ENCODE measurements at places on chromosomes 7 and 10. TPM values are rescaled to one million over a fixed set of nuclear protein-coding genes. Genes with fewer than 3 reads are reported as not detected.
A peak's percentile ranks its signal among the peaks of the same experiment; 100 is the strongest.

DNA sequence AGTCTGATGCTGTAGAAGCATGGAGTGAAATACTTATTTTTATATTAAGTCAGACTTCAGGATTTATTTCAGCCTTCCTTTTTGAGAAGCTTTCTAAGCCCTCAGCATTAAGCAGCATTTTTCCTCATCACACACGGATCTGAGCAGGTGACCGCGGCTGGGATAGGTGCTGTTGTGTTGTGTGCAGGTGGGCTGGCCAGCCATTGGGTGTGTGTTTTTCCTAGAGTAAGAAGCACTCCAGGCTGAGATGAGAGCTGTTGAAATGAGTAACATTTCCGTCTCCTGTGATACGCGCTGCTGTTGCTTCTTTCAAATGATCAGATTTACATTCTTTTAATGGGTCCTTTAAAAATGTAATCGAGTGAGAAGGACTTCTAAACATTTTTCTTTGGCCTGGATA is 63.9 kb downstream of the INSYN2A start:
- no peak for DNase-seq

DNA sequence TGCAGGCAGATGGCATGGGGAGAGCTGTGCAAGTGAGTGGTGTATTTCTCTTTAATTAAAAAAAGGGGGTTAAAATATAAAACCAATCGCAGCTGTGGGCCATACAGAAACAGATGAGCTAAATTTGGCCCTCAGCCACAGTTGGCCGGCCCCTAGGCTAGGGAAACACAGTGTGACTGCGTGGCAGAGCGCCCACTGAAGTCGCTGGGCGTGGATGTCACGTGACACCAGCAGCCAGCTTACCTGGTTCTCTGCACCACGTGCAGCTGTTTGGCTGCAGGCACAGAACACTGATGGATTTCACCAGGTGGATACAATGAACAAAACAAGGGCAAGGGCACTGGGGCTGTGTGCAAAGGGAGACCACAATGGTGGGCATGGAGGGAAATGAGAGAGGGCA is 119.3 kb upstream of the ZNF746 start:
- no peak for DNase-seq

DNA sequence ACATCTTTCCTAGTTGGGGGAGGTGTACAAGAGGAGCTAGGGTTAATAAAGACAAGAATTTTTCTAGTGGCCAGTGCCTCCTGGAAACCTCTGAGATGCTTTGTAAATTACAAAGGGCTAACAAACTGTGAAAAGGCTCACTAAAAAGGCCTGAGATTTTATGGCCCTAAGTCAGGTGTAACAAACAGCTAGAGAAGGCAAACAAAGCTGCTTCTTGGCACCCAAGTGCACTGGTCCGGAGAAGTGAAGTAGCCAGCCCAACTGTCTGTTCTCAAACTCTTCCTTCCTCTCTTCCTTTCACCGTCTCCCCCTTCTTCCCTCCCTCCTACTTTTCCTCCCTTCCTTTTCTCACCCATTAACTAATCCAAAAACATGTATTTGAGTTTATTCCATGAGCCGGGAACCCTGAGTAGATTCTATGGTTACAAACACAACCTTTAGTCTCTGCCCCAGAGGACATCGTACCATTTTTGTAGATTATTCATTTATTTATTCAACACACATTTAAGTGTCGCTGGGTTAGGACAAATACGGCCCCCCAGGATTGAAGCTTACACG is 143.4 kb upstream of the PCGF5 start:
- no peak for DNase-seq

GRCh38 chr10:75788394-75789205 is 357.2 kb downstream of the LRMDA start:
- DNase-seq: peak; percentile 27

DNA sequence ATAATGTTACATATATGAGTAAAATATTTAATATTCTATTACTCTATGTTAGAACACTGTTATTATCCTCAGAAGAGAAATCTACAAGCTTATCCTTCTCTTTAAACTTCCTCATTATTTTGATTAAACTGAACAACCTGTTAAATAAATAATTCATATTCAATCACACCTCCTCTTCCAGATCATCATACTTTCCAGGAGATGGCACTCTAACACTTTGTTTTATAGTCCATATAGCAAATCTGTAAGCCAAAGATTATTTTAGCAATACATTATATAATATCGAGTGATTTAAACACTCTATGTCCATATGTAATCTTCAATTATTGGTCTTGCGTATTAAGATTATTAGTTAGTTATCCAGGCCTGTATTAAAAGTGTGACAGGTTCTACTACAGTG is 694.1 kb downstream of the ANKRD7 start:
- DNase-seq: no peak

- DNase-seq: no peak
Observed at GRCh38 chr7:31811650-31812461, 124.8 kb downstream of the PPP1R17 start.

DNA sequence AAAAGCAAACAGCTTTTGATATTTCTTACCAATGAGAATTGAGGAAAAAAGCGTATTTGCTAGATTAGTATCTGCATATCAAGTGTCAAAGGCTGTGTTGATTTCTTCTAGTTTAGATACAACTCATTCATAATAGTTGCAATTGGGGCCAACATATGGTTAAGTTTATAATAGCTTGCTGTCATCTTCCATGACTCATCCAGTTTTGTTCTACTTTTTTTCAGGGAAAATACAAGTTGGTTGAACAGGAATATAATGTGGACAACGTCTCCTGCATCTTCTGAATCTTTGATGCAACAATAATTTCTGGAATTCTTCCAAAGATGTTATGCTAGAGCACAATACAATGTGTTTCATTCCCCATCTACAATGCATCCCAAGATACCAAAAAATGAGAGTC is 182.0 kb downstream of the THSD7A start:
- no peak for DNase-seq

DNA sequence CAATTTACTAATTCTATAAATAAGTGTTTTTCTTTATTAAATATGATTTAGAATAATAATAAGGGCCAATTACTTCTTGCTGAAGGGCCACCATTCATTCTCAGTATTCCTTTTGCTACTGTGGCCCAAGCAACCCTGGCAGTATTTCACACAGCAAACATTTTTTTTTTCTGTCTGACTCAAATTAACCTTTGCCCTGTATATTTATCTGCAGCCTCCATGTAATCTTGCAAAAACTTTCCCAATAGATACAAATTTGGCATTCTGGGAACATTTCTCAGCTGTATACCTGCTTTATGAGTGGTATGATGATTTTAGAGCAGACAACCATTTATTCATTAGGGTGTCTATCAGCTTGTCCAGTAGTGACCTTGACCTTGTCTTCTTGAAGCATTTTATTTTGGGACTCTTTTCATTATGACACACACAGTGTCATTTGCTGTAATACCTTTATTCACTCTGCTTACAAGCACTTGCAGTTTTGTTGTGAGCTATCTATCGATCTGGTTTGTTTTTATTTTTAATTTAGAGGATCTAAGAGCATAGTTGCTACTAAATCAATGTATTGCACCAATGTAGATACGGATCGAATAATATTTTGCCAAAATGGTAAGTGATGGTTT is 159.7 kb upstream of the PLXDC2 start:
- DNase-seq: no peak

DNA sequence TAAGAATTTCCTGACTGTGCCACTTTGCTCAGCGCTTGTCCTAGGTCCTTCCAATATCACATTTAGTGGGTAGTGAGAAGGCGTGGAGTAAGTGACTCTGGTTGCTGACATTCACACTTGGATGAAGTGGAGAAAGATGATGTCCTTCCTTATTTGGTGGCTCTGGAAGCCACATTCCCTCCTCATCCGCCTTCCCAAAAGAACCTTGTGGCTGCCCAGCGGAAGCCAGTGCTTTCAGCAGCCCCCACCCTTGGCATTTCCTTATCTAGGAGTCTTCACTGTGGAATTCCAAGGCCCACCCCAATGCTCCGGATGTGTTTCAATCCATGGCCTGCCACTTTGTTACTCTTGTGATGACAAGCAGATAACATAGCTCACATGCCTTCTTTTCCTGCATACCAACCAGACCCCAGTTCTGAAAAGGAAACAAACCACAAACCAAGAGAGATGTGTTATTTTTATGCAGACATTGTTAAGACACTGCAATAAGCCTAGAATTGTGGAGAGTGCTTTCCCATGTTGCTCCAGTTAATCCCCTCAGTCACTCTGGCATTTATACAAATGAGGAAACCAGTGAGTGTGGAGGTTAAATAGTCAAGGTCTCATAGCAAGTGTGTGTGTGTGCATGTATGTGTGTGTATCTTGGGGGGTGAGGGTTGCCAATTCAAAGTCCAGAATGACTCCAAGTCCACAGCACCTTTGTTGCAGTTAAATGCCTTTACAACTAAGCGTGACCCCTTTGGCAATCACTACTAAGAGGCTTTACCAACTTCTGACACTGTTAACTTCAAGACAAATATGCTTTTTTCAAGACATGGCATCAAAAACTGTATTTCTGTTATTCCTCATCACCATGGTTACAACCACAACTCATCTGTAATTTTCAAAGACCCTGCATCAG is 10.3 kb upstream of the ANKRD1 start:
- peak; percentile 98 for DNase-seq

GRCh38 chr7:139950881-139951525 is 111.7 kb downstream of the PARP12 start:
- DNase-seq: no peak

DNA sequence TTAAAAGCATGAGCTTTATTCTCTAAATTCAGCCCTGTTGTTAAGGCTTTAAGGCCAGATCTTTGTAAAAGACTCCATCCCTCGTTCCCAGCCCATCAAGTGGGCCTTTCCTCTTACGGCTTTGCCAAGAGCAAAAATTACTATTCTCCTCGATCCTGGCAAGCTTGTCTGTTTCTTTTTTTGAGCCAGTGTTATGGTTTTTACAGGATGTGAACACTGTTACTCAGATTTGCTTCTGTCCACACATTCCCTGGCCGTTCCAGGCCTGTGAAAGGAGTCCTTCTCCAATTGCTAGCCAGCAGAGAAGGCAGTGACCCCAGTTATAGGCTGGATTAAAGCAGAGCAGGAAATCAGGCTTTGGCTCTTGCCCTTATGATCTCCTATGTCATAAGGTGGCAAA is 47.0 kb upstream of the EPC1 start:
- DNase-seq: no peak

- peak; percentile 77 for DNase-seq
Observed at GRCh38 chr10:122140461-122140902, 130.6 kb upstream of the BTBD16 start.

DNA sequence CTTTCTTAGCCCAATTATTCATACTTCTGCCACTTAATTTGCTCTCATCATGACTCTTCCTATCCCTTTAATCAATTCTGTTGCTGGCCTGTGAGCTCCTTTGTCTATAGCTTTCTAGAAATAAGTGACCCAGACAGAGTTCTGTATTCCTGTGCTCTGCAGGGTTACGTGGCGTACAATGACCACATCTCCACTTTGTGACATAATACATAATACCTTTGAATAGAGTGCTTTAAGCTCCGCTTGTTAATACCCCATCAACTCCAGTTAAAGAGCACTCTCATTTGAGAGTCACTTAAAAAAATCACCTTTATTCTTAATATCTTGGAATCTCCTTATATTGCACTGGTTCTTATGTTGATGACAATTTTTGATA is 619.0 kb downstream of the PARD3 start:
- DNase-seq: no peak

DNA sequence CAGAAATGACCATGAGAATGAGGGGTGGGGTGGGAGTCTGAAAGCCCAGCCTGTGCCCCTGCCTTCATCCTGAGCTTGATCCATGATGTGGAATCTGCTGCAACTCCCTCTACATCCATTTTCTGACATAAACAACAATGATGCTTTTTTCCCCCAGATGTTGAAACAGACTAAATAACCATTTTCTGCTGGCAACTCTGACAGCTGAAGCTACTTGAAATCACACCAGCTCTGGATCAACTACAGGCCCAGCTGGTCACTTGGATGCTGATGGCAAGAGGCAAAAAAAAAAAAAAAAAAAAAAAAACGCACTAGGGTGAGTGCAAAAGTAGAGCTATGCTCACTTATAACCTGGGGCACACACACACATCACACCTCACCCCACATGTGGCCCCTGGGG is 74.2 kb downstream of the FAM107B start:
- DNase-seq: no peak

- DNase-seq: peak; percentile 33
Observed at GRCh38 chr7:35697414-35698175, 2.7 kb upstream of the HERPUD2 start.

GRCh38 chr7:155002411-155003091 is 373 bp downstream of the PAXIP1 start:
- DNase-seq: no peak

DNA sequence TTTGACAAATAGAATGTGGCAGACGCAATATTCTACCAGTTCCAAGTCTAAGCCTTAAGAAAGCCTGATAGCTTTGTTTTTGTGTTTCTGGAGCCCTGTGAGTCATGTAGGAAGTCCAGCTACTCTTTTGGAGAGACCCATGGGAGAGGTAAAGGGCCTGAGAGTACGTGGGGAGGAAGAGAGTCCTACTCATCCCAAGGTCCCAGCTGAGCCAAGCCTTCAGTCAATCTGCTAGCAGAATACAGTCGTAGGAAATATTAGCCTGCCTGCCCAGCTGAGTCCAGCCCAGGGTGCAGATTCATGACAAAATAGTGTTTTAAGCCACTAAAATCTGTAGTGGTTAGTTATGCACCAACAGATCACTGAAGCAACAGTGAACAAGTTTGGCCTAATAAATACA is 9.0 kb upstream of the GNA12 start:
- no peak for DNase-seq

DNA sequence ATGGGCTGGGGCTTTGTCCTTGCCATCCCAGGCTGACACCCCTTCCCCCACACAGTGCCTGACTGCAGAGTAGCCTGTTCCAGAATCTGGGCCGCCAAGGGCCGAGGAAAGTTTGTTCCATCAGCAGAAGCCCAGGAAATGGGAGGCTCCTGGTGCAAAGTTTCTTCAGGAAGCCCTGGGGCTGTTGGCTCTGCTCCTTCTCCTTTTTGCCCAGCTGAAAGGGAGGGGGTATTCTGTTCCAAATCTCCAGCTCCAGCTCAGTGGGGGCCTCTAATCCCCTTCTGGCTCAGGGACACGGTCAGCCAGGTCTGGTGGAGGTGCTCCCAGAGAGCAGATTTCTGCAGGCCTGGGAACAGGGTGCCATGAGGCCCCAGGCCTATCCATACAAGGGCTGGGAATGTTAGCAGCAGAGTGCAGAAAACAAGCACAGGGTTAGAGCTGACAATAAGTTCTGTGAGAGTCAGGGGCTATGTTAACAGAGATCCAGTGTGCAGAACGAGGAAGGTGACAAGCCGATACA is 399.5 kb downstream of the RPS24 start:
- no peak for DNase-seq

TMEM176B gene
- not detected for total RNA-seq

OR2A5 gene
- not detected for total RNA-seq

TMEM26 gene
- 0.14 TPM for total RNA-seq

SAP25 gene
- not detected for total RNA-seq

TAS2R3 gene
- total RNA-seq: 0.46 TPM

Measured in pulmonary artery endothelial cell (primary cell).